ENCODE measurements at places on chromosomes 13 and 19.

- no peak for DNase-seq
Measured at GRCh38 chr13:100362781-100363180, 225.8 kb downstream of the GGACT start.

DNA sequence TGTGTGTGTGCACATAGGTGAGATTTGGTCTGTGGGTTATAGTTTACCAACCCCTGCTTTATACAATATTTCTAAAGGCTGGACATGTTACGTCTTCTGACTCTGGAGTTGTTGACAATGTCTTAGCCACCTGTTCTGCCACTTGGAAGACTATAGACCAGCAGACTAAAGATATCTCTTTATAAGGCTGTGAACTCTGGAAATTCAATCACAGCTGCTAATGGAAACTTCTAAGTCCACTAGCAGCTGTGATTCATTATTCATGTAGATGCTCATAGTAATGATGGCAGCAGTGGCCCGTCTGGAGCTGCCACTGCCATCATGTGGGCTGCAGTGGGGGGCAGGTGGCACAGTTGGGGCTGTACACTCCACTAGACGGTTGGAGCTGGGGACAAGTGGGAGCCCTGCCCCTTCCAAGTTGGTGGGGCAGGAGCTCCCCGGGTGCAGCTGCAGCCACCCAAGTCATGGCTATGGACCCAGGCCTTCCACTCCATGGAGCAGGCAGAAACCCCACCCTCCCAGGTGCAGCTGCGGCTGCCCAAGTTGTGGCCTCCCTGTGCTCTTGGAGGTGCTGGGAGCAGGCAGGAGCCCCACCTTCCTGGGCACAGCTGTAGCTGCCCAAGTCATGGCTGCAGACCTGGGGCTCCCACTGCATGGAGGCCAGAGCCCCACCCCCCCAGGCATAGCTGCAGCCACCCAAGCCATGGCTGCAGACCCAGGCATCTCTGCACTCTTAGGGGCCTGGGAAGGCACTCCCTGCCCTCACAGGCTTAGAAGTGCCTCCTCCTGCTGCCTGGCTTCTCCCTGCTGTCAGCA lies 8.8 kb downstream of the IGFL4 start:
- no peak for DNase-seq

DNA sequence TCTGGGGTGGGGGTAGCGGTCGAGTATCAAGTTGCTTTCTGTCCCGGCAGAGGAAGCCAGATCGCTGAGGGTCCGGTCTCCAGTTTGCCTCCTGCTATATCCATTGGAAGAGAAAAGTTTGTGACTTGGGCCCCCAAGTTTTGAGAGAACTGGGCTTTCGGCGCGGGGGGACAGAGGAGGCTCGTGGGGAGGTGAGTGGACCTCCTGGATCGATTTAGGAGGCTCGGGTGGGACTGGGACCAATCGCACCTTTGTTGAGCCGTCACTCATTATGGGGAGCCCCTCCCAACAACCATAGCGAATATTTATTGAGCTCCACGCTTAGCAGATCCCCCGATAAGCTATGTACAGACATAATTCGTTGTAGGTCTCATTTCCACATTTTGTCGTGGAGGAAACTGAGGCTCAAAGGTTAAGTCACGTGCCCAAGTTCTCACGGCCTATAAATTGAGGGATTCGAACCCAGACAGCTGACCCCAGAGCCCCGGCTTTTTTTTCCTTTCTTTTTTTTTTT lies 909 bp downstream of the RFXANK start:
- DNase-seq, result no peak

GRCh38 chr13:40429706-40430545 lies 236.5 kb downstream of the FOXO1 start:
- no peak for DNase-seq

- no peak for DNase-seq
Measured at GRCh38 chr19:28864024-28864503, 348.9 kb downstream of the UQCRFS1 start.

GRCh38 chr13:42495751-42496150 lies 78.2 kb upstream of the TNFSF11 start:
- DNase-seq, result no peak

DNA sequence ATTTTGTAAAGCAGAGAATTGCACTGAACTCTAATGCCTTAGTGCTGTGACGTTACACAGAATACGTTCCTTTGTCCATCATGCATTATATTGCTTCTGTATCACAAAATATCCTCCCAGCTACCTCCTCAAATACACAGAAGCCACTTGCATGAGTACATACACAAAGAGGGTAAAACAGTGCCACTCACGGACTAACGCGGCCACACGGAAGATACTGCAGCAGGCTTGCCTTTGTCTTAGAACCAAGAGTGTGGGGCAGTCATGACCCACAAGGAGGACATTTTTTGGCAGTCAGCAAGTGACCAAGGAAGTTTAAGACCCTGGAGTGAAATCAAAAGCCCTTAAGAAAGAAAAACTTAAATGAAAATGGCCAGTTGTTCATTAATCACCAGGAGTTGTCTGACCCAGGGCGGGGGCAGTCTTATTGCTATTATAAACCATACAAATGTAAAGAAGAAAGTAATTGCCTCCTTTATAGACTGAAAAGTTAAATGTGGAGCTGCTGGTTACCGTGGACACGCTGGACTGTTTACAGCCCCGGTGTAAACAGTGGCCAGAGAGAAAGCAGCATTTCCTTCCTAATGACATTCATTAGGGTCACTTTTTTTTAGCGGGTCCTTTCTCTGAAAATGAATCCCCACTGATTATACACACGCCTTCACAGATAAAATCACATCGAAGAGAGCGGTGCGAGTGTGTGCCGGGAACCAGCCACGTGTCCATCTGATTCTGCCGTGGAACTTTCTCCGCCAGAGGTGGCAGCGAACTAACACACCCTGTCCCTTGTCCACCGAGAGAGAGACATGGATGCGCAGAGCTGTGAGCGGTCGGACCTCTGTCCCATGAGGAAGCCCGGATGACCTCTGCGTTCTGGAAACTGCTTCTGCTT lies 66.8 kb downstream of the SOX1 start:
- no peak for DNase-seq

GRCh38 chr13:94660695-94661326 lies 51.5 kb downstream of the SOX21 start:
- DNase-seq, result no peak

- DNase-seq, result no peak
Measured at GRCh38 chr13:77868717-77869116, 49.9 kb downstream of the EDNRB start.

DNA sequence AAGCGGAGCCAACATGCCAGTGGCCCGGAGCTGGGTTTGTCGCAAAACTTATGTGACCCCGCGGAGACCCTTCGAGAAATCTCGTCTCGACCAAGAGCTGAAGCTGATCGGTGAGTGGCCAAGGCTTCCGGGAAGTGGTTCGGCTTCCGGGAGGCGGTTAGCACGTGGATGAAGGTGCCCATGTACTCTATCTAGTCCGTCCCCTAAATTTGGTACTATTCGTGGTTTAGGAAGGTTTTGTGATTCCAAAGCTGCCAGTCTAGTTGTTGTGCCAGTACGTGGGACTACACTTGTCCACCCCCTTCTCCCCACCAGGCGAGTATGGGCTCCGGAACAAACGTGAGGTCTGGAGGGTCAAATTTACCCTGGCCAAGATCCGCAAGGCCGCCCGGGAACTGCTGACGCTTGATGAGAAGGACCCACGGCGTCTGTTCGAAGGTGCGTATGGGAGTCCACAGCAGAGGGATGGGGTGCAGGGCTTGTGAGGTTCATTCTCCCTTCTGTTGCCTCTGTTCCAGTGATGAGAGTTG lies 579 bp downstream of the RPS9 start:
- no peak for DNase-seq

DNA sequence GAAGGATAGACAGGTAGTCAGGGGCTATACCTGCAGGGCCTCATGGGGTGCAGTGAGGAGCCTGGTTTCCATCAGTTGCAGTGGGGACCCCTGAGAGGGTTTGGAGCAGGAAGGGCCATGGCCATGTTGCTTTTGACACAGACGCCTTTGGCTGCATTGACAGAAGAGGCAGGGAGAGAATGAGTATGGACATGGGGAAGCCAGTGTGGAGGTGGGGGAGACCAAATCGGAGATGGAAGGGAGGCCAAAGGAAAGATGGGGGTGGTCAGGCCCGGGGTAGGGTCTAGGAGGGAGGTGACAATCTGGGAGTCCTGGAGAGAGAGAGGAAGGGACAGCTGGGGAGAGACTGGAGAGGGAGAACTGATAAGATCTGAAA lies 1.3 kb downstream of the HSD11B1L start:
- no peak for DNase-seq

Measured in stimulated activated CD4-positive, alpha-beta T cell treated with anti-CD3 and anti-CD28 coated beads, Interleukin-12 subunit alpha, Interleukin-12 subunit beta, amount 100 ng/mL, for 24 hours (primary cell).